Fibroblast of skin of scalp (primary cell): ENCODE measurements at places on chromosomes 1 and 21.
A peak's percentile ranks its signal among the peaks of the same experiment; 100 is the strongest.

DNA sequence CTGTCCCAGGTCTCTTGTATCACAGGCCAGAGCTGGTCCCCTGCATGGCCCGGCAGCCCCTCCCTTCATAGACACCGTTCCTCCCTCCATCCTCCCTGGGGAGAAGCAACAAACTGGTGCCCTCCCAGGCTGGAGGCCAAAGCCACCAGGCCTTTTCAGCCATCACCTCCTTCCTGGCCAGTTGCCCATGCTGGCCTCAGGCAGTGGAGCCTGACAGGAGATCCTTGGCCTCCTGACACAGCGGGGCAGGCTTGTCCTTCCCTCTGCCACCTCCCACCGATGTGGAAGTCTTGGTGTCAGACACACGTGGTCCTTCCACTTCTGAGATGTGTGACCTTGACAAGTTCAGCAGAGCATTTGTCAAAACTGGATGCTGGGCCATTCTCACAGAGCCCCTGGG lies 206.0 kb downstream of the HIVEP3 start:
- DNase-seq: peak; percentile 9

GRCh38 chr1:156464335-156464734 lies 36.2 kb downstream of the MEF2D start:
- peak; percentile 48 for DNase-seq

DNA sequence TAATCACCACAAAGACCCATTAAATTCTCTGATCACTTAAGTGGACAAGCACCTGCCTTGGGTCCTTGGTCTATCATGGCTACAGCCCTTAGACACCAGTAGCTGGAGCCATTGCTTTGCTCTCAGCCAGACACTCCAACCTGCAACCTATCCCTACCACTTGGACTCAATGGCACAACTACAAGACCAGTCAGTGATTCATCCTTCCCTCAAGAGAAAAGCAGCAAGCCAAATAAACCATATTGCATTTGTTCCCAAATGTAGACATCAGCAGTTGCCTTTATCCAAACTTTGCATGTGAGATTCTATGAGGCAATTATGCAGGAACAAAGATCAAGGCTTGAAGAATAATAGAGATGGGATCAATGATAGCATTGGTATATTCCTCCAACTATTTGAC lies 263.4 kb downstream of the HHIPL2 start:
- no peak for DNase-seq

GRCh38 chr1:227621211-227621610 lies 57.9 kb downstream of the ZNF678 start:
- no peak for DNase-seq

DNA sequence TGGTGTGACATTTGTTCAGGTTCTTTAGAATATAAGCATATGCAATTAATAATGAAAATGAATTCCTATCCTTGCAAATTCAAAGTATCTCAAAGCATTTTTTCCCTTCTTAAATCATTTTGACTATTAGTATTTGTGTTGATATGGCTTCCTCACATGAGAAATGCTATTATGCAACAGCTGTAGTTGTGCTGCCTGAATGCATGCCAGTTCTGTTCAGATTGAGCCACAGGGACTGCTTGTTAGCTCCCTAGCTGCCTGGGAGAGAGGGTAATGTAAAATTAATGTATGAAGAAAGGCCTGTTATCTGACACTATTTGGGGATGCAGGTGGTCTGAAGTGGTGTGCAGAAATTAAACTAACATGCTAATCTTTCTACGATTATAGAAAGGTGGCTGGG lies 45.5 kb downstream of the CACHD1 start:
- DNase-seq: peak; percentile 79

GRCh38 chr1:216739793-216740192 lies 16.6 kb upstream of the ESRRG start:
- DNase-seq: no peak

GRCh38 chr1:38370716-38371504 lies 324.3 kb upstream of the POU3F1 start:
- no peak for DNase-seq

- no peak for DNase-seq
Measured at GRCh38 chr1:119385650-119386049, 17.1 kb downstream of the HAO2 start.

DNA sequence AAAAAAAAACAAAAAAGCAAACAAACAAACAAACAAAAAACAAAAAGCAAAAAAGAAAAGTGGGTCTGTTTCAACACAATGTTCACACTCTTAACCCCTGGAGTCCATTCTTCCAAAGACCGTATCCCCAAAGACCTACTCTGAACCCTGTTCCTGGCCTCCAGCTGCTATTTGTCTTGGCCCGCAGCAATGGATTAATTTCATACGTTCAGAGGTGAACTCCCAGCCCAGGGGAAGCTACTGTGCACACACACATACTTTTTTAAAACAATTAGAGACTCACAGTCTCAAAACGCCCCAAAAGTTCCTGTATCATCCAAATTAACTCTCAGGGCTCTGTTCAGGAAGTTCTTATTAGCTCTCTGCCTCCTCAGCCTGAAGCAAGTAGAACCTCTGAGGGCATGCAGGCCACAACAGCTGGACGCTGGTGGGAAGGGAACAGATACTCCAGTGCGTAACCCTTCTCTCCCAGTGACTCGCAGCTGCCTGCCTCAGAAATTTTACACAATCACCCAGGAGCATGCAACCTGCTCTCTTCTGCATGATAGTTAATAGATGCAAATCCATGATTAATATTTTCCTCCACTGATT lies 395.4 kb downstream of the RRAGC start:
- DNase-seq: no peak

- no peak for DNase-seq
Measured at GRCh38 chr1:82273816-82274215, 473.1 kb downstream of the ADGRL2 start.

DNA sequence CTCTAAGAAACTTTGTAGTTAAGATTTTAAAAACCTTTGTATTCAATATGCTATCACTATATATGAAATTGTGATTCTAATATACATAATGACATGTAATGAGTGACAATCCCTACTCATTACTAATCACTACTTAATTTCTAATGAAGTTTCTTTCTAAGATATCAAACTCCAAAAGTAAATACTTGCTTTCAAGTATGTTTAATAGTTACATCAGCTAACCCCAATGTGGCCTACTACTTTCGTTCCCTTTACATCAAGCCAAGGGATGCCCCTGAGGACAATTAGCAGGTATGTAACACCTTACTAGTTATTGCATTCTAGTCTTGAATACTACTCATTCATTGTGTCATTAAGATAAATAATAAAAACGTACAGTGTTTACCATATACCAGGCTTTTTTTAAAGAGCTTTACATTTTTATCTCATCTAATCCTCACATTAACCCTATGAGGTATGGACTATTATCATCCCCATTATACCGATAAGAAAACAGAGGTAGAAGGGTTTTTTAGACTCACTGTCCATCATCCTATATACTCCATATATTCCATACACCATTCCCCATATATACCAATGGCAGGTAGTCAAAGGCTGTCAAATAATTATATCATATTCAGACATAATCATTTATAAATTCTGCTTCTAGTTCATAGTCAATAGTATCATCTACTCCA lies 4.2 kb downstream of the PPP1R15B start:
- DNase-seq: no peak

DNA sequence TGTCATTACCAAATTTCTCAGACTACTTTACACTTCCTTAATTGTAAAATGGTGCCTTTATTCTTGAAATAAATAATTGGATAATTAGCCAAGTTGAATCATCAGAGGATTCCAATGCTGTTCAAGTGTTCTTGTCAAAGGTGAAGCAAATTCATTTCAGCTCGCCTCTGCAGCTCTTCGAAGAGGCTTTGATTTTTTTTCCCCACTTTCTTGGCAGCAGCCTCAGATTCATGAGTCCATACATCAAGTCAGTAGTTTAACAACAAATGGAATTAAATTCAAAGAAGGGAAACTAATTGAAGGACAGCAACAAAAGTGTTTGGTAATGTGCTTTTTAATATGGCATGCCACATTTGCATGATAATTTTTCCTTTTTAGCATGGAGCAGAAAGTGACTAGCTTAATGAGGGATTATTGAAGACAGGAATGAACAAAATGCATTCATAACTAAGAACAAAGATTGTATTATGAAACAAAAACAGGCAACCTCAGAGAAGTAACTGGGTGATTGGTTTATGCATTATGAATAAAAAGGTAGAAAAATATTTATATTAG lies 239.0 kb downstream of the USH2A start:
- no peak for DNase-seq

DNA sequence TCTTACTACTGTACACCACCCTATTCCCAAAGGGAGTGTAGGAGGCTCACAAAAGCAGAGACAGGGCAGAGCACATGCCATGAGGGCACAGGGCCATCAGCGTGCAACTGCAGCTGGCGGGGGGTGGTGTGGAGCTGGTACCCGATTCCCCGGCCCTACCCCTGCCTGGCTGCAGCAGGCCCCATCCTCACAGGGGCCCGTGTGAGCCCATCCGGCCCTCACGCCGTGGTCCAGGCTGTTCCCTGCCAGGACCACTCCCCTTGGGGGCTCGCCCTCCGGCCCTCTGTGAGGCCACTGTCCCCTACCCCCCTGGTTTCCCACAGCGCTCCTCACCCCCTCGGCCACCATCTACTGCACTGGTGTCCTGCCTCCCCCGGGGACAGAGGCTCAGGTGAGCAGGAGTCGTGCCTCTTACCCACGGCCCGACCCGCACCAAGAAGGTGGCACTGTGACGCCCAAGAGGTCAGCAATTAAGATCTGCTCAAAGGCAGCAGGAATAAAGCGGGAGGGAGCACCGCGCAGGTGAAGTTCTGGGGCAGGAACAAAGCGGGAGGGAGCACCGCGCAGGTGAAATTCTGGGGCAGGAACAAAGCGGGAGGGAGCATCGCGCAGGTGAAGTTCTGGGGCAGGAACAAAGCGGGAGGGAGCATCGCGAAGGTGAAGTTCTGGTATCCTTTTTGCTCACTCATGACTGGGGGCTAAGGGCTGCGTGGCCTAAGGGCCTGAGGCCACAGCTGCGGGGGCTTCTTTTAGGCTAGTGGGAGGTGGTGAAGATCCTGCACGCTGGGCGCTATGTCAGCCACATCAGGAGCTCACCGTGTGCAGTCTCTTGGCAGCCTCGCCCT lies 3.9 kb downstream of the POFUT2 start:
- DNase-seq: no peak

GRCh38 chr1:184930232-184930631 lies 44.1 kb downstream of the NIBAN1 start:
- DNase-seq: no peak

DNA sequence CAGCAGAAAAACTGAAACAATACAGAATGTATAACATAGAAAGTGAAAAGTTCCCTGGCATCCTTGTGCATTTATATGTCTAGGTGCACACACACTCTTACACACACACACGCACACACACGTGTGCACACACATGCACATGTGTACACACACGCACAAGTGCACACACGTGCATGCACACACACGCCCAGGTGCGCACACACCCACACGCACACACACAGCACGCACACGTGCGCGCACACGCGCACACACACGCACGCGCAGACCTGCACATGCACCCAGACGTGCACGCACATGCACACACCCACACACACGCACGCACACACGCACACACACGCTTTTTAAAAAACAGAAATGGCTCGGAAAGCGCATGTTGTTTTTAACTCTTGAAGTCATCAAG lies 86.5 kb downstream of the NUF2 start:
- DNase-seq: no peak

GRCh38 chr1:193025218-193025617 lies 33.9 kb downstream of the UCHL5 start:
- DNase-seq: no peak

DNA sequence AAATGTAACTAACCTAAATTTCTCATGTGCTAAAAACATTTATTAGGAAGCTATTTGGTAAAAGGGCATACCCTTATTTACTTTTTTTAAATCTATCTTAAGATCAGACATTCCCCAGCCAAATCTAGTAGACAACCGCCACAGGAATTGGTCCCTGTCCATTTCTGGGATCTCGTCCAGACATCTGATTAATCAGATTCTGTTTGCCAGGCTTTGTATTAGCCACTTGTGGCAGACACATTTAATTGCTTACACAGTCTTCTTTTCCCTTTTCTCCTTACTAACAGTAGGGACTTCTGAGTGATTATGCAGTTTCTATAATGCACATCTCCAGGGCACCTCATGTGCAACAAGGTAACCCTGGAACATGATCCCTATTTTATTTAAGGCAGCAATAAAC lies 449.0 kb upstream of the RGS18 start:
- peak; percentile 25 for DNase-seq

- DNase-seq: peak; percentile 40
Measured at GRCh38 chr21:33492571-33492970, 1.1 kb upstream of the DNAJC28 start.

- no peak for DNase-seq
Measured at GRCh38 chr1:115338457-115338820, 390 bp upstream of the NGF start.

GRCh38 chr1:27577504-27578188 lies 26.3 kb downstream of the AHDC1 start:
- no peak for DNase-seq

DNA sequence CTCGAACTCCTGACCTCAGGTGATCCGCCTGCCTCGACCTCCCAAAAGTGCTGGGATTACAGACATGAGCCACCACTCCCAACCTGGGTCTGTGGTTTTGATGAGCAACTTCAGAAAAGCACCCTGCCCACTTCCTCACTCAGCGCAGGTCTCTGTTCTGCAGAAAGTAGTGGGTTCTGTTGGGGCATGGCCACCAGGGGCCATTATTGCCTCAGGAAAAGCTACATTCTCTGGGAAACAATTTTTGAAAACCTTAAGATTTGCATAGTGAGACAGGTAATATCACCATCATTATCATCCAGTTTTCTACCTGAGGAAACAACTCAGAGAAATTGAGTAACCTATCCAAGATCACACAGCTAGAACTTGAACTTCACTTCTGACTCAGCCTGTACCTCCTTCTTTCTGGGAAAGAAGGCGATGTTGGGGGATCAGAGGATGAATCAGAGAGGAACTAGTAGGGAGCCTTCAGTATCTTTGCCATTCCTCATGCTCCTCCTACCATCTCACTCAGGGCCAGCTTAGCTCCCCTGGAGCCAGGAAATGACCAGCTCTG lies 7.1 kb upstream of the NES start:
- DNase-seq: no peak

GRCh38 chr1:145961425-145962156 lies 2.8 kb downstream of the ANKRD34A start:
- DNase-seq: no peak

DNA sequence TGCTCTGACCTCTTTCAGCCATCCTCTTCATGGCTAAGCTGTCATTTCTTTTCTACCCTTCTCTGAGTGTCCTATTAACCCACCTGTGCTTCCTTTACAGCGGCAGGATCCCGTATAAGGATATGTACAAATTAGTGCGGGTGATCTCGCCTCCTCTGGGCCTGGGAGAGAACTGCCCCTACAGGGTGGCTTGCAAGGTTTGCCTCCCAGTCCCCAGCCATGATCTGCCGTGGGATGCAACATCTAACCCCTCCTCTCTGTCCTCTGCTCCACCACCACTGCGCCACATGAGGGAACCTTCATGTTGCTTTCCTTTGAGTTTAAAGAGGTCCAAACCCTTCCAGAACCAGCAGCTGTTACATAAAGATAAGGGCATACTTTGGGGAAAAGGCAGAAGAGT lies 282.2 kb downstream of the ZNF648 start:
- no peak for DNase-seq
